ENCODE measurements at places on chromosomes 3 and 15.

DNA sequence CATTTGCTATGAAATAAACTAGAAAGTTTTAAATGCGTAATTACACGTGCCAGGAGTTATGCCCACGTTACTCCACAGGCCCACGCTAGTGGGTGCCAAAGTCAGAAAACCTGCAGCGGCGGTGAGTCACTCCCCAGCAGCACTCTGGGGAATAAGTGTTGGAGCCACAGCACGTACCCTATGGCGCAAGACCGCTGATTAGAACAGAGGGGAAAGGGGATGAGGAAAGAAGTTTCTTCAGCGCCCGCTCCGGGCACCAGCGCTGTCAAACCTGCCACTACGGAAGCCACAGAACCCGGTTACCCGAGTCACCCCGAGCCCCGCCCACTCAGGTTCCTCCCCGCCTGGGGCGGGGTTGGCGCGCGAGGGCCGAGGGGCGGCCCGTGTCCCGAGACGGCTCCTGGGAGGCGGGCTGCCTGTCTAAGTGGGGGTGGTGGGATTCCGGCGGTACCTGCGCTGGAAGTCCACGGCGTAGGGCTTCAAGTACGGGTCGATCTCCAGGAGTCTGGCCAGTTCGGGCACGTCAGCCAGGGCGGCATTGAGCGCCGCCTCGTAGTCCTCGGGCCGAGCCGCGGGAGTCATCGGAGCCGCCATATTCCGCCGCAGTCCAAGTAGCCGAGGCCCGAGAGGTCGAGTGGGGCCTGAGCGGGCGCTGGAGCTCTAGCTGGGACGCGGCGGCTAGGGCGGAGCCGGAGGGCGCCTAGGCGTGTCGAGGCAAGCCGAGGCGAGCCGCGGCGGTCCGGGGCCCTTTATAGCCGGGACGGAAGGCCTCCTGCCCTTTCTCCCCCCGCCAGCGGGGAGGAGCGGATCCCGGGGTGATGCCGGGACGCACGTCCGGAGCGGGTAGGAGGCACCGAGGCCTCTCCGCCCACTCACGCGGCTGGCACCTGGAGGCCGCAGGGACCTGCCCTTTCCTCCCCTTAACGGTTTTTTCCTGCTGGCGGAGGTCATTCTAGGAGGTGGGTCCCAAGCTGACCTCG, at the start of gene GBE1:
Gene GBE1, minus strand, starts transcription at position 722 of the 980 bp plus-strand sequence. Its CDS starts 128 bp downstream, at position 594.
- peak; percentile 73 for DNase-seq

GRCh38 chr3:120200493-120201235, 84.4 kb downstream of the GPR156 start:
- no peak for DNase-seq

DNA sequence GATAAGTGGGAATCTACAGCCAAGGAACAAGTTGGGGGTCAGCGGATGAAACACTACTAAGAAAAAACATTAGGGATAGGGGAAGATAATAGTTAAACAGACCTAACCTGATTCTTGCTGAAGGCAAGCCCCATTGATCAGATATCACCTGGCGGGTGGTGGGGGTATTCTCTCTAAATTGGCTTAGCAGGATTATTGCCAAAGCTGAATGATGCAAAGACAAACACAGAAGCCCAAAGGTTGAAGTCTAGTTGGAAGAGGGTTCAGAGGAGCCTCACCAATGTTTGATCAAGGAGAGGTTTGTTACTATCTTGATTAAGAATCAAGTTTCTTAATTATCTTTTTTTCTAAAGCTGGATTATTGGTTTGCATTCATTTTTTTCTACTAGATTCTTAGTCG, 371.9 kb upstream of the CNTN4 start:
- no peak for DNase-seq

- no peak for DNase-seq
These were observed 676.0 kb downstream of the GRM7 start for GRCh38 chr3:7536921-7537320.

GRCh38 chr3:132635052-132635451, 24.6 kb downstream of the ACAD11 start:
- DNase-seq = no peak

- DNase-seq = no peak
These were observed 310.5 kb upstream of the TPM1 start for GRCh38 chr15:62732078-62732477.

DNA sequence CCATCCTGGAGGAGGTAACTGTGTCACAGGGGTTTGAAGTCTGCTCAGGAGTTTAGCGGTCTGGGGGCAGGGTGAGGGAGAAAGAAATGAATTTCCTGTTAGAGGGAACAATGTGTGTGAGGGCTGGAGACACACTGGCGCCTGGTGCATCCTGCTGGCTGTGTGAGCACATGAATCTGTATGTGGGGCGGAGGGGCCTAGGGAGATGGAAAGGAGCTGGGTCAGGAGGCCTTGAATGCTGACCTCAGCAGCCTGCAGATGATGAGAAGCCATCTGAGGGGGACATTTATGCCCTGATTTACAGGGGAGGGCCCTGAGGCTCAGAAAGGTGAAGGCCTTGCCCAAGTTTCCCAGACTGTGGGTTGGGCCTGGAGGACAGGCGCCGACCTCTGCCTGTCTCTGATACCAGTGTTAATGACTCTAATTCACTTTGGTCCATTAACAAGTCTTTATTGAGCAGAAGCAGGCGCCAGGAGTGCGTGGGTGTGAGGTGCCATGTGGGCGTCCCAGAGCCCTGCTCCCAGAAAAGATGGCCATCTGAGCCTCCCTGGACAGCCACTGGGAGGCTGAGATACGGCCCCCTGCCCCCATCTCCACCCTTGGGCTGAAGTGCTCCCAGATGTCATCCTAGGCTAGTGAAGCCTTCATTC, 34.8 kb downstream of the LINGO1 start:
- DNase-seq = no peak

DNA sequence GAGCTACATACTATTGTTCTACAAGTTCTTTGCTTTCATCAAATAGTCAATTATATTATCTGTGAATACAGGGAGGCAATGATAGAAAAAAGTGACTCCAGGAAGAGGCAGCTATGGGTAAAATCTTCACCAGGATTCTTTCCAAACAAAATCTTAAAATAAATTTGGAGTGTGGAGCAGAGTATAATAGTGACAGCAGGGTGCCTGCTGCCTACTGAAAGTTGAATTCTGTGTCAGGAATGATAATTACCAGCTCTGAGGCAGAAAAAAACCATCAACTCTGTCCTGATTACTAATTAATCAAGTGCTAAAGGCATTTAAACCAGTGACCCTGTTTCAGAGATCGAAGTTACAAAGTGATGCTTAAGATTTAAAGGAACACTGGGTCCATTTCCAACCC, 148.0 kb downstream of the DIPK2A start:
- DNase-seq = no peak

DNA sequence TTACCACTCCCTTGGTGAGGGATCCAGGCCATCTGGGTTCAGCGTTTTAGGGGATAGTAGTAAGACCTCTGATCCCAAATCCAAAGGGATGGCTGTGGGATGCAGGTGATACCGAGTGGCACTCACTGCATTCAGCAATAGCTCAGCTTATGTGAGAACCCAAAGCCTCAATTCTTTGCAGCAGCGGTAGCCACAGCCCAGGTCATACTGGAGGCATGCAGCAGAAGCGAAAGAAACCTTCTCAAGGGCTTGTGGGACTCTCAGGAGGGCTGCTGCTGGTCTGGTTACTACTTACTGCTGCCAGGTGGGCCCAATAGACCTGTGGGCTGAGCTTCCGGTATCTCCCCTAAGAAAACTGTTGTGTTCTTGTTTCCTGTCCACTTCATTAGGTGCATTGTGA, 38.0 kb downstream of the CHCHD6 start:
- no peak for DNase-seq

DNA sequence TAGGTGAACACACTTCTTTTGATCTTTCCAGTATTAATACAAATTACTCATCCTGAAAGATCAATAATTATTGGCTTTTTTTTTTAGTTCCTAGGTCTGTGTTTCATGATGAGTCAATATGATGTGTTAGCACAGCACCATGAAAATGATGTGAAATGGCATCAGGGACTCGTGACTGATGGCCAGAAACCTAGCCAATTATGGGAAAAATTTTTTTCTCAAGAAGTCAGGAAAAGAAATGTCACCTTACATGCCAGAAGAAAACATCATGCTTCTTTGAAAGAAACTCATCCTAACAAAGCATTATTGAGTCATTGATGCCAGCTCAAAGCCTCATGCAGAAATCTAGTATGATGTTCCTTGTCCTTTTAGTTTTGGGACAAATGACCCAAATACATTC, 468.3 kb upstream of the CBLB start:
- no peak for DNase-seq

DNA sequence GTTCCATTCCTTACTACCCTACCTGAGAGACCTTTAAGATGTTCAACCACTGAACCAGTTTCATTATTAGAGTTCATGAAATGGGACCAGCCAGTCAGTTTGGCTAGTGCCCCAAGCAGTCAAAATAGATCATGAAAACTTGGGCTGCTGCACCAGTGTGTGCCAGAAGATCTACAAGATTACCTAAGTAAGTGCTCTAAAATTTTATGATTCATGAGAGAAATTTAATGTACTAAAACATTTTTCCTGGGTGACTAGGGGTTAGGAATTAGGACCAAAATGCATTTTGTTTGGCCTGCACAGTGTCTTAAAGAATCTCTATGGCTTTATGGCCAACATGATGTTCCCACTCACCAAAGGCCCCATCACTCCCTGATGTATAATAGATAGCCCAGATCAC, 214.7 kb downstream of the ATP8B4 start:
- no peak for DNase-seq

GRCh38 chr3:87410110-87410509, 133.7 kb upstream of the POU1F1 start:
- no peak for DNase-seq

- DNase-seq = no peak
These were observed 159.8 kb downstream of the ALCAM start for GRCh38 chr3:105526360-105527111.

GRCh38 chr15:77282333-77282732, 137.6 kb downstream of the PEAK1 start:
- DNase-seq = no peak

- no peak for DNase-seq
These were observed 42.7 kb downstream of the DUT start for GRCh38 chr15:48373821-48374451.

GRCh38 chr15:86183596-86184491, 104.2 kb downstream of the AGBL1 start:
- no peak for DNase-seq

DNA sequence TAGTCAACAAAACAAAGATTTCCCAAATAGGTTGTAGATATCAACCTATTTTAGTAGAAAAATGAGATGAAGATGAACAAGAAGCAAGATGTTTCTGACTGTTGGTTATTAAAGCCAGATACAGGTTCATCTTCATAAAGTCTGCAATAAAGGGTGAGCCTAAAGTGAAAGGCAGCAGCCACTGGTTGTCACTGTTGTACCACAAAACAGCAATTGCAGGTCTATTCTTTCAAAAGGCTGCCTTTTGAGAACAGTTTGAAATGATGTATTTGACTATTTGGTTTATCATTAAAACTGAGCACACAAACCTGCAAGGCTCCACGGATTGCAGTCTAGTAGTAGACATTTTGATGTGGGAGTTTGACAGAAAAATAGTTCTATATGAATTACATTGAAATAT, 543.4 kb downstream of the GBE1 start:
- no peak for DNase-seq

GRCh38 chr15:49471733-49472132, 48.7 kb downstream of the FGF7 start:
- DNase-seq = no peak

DNA sequence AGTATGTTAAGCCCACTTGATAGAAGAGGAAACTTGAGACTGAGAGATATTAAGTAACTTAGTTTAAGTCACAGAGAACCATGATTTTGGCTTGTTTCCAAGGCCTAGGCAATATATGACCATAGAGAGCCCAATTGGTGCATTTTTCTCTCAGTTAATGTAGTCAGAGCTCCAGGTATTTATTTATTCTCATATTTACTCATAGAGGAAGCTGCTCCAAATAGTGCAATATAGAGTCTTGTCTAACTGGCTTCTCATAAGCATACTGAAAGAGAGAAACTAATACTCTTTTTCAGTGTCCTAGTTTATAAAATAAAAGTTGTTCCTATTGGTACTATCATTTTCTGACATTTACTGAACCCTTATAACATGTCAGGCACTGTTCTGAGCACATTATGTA, 15.2 kb downstream of the TRNT1 start:
- DNase-seq = no peak

GRCh38 chr3:44996556-44996969, 20.5 kb downstream of the EXOSC7 start:
- no peak for DNase-seq

- no peak for DNase-seq
These were observed 123.2 kb upstream of the PLCL2 start for GRCh38 chr3:16761571-16761970.

Measured in stimulated activated CD8-positive, alpha-beta memory T cell treated with anti-CD3 and anti-CD28 coated beads, Interleukin-15, amount 100 ng/mL, for 24 hours (primary cell).